Iris pigment epithelial cell (primary cell): ENCODE measurements at places on chromosomes 11 and 22.

GRCh38 chr11:130817330-130817944 lies 98.8 kb downstream of the SNX19 start:
- peak; percentile 59 for DNase-seq

GRCh38 chr11:44785856-44786607 lies 59.3 kb downstream of the TSPAN18 start:
- DNase-seq = no peak

GRCh38 chr11:30317030-30317429 lies 5.9 kb upstream of the ARL14EP start:
- DNase-seq = no peak

DNA sequence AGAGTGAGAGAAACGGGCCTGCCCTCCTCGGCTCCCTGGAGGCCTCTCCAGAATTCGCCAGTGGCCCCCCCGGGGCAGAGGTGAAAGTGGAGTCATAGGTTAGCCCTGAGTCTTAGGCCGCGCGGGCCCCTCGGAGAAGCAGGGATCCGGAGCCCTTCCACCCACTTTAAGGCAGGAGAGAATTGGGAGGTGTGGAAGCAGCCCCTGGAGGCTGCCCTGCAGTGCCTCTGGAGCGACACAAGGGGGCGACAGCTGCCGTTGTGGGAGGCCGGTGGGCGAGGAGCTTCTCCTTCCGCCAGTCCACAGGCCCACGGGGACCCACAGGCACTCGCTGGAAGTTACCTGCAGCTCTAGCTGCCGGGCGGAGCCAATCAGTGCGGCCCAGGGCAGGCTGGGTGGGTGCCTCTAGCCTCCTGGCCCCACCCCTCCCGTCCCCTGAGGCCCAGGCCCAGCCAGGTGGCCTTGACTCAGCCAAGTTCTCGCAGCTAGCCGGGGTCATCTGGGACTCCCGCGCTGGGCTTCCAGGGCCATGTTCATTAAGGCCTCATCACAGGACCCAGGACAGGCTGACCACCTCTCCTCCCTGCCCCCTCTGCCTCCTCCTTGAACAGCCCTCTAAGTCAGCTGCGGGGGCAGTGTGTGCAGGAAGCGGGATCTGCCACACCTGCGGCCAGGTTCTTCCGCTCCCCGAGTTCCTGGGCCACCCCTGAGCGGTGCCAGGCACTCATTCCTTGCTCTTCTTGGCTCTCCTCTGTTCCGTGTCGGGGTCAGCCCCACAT lies 5.0 kb downstream of the DGKZ start:
- no peak for DNase-seq

GRCh38 chr11:112280268-112281126 lies 19.8 kb upstream of the PLET1 start:
- peak; percentile 84 for DNase-seq

- peak; percentile 69 for DNase-seq
Observed at GRCh38 chr11:2178906-2179494, 7.4 kb upstream of the TH start.

DNA sequence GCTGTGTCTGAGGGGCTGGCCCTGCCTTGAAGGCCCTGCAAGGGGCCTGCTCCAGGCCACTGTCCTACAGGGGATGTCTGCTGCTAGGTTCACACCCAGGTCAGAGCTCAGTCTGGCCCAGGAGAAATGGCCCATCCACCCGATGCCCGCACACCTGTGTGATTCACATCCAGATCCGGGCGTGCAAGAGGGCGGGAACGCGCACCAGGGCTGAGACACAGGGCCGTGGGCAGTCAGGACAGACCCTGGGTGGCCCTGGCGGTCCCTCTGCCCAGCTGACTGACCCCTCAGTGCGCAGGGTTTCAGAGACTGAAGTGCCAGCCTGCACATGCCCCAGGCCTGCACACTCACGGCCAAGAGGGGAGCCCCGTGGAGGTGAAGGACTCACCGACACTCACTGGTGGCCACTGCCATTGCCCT lies 7.4 kb downstream of the TOLLIP start:
- no peak for DNase-seq

- no peak for DNase-seq
Observed at GRCh38 chr11:63282579-63282978, 39.2 kb upstream of the SLC22A25 start.

GRCh38 chr22:20138417-20138738 lies 6.8 kb downstream of the ZDHHC8 start:
- no peak for DNase-seq

GRCh38 chr22:50611341-50612060 lies 10.9 kb downstream of the MAPK8IP2 start:
- DNase-seq = no peak

GRCh38 chr11:74680035-74680671 lies 51.1 kb downstream of the CHRDL2 start:
- DNase-seq = no peak

GRCh38 chr11:70786021-70786665 lies 387.8 kb downstream of the CTTN start:
- DNase-seq = no peak

DNA sequence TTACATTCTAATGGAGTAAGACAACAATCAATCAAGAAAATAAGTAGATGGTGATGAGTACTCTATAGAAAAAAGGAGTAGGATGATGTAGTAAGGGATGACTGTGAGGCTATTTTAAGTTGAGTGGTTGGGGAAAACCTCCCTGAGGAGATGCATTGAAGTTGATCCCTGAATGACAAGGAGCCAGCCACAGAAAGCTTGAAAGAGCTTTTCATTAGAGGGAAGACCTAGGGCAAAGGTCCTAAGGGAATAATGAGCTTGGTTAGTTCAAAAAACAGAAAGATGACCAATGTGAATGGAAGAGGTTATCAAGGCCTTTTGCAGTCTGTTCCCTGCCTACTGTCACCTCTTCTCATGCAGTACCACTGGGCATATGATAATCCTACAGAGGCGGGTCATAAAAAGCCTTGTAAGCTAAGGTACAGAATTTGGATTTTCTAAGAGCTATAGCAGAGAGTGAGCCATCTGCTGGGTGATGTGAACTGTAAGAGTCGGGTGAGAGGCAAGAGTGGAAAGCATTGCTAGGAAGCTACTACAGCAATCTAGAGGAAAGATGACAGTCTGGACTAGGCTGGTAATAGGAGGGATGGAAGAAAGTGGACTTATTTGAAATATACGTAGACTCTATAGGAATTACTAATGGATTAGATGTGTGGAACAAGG lies 3.1 kb downstream of the PPP2R1B start:
- peak; percentile 29 for DNase-seq

- peak; percentile 72 for DNase-seq
Observed at GRCh38 chr11:69280994-69281393, 13.0 kb upstream of the MYEOV start.

DNA sequence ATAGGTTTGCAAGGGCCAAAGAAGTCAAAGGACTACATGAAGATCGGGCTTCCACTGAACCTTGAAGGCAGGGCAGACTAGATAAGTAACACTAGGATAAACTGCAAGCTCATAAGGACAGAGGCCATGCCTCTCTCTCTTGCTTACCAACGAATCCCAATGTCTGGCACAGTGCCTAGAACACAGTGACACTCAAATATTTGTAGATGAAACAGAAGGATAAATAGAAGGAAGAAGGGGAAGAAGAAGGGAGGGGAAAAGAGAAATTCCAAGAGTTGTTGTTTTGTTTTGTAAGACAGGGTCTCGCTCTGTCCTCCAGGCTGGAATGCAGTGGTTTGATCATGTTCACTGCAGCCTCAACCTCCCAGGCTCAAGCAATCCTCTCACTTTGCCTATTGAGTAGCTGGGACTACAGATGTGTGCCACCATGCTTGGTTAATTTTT lies 26.9 kb downstream of the SIK3 start:
- DNase-seq = peak; percentile 28

GRCh38 chr22:45235101-45235777 lies 5.5 kb downstream of the KIAA0930 start:
- no peak for DNase-seq

DNA sequence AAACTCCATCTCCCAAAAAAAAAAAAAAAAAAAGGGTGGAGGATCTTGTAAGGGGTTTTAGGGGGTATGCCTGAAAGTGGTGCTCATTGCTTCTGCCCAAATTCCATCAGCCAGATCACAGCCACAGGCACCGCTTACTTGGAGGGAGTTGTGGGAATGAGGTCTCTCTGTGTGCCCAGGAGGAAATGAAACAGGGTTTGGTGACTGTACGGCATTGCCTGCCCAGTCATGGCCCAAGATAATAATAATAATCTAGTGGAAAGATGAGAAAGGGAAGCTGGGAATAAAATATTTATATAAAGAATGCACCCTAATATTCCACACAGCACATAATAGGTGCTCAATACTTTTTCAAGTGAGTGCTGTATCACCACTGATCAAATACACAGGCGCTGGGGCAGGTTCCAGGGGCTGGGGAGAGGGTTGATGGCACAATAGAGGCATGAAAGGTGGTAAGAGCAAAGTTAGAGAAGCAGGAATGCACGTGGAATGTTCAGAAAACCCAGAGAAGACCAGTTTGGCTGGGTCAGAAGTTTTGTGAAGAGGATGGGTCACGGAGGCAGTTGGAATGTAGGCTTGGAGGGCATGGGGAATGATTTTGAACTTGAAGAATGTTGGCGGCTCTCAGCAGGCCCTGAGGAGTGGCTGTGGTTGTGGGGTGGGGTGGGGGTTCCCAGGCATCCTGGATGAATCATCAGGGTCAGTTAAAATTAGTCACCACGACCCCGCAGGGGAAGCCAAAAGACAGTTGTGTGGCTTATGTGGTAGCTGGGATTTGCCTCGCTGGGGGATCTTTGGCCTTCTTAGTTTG lies 12.5 kb upstream of the MB start:
- peak; percentile 98 for DNase-seq

GRCh38 chr22:28711820-28712777 lies 29.5 kb downstream of the CHEK2 start:
- peak; percentile 98 for DNase-seq

- DNase-seq = no peak
Observed at GRCh38 chr11:90699791-90700400, 477.0 kb upstream of the CHORDC1 start.

GRCh38 chr11:7540830-7541555 lies 27.2 kb downstream of the PPFIBP2 start:
- DNase-seq = no peak

GRCh38 chr11:705646-706438 lies at the start of gene EPS8L2:
EPS8L2 (plus strand) TSS chr11:706231; CDS start chr11:709408, 3,177 bp downstream.
- DNase-seq = no peak

GRCh38 chr11:47187723-47188122 lies 1.5 kb upstream of the PACSIN3 start:
- DNase-seq = no peak

DNA sequence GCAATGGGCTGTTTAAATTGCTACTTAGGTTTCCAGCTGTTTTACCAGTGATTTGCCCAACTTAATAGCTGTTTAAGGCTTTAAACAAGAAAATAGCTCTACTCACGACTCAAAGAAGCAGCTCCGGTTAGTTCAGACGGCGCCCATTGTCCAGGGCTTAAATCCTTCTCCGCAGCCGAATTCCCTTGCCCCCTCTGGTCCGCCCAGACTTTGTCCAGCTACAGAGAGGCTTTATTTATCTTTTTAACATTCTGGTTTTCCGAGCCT lies 20.9 kb upstream of the SCUBE1 start:
- no peak for DNase-seq

DNA sequence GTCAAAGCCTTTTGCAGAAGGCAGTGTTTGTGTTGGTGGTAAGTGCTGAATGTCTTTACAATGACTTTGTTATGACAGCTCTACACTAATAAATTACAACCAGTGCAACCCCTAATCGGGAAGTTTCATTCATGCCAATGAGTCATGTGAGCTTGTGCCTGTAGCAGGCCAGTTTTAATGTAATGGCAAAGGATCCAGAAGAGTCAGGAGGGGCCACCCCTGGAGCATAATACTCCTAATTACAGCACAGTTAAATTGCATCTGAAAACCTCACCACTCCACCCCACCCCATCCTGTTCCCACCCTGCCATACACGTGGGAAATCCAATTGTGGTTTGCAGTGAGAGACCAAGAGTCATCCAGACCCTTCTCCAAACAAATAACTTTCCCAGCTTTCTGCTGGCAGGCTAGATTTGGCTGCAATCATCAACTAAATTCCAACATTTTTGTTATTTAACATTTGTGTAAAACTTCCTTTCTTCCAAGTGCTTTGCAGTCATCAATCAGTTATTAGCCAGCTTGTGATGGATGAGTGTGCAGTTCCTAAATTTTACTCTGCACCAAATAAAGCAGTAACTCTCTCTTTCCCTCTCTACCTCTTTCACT lies 277.3 kb upstream of the FAT3 start:
- no peak for DNase-seq

DNA sequence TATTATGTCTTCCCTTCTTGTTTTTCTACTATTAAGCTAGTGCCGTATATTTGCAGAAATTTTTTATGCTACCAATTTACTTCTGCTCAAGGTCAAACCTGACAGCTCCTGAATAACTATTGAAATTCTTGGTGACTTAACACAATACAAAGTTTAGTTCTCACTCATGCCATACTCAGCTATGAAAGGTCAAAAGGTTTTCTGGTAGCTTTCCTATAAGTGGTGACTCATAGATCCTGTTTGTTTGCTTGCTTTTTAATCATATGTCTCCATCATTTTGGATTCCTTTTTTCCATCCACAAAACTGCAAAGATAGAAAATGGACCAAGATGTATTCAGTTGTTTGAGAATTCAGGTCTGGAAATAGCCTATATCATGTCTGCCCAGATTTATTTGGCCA lies 855.8 kb upstream of the LRRC4C start:
- no peak for DNase-seq

GRCh38 chr11:125995313-125995712 lies 49.5 kb downstream of the VSIG10L2 start:
- DNase-seq = peak; percentile 3

DNA sequence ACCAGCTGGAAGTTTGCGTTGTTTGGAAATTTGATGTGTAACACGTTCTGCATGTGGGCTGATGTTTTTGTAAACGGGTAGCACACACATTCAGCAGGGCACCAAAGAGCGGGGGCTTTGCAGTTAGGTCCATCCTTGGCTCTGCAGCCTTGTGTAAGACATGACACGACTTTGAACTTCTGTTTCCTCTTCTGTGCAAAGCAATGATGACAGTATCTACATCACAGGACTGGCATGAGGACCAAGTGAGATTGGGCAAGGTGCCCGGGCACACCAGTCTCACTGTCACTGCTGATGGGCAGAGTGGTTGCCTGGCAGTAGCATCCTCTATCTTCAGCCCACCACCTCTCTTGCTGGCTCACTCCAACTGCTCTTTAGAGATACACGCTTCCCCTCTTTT lies 3.3 kb downstream of the TCN2 start:
- no peak for DNase-seq

DNA sequence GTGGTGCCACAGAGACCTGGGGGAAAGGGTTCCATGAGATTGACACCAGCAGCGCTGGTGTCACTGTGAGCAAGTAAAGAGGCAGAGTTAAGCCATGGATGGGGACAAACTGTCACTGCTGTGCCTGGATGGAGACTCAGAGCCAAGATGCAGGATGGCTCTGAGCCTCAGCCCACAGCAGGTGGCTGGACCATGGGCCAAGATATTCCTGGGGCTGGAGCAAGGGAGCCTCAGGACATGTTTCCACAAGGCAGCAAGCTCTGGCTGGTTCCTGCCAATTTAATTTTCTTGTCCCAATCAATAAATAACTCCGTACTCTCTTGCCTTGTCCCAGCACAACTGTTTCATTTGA lies 23.0 kb downstream of the MYO18B start:
- DNase-seq = no peak

DNA sequence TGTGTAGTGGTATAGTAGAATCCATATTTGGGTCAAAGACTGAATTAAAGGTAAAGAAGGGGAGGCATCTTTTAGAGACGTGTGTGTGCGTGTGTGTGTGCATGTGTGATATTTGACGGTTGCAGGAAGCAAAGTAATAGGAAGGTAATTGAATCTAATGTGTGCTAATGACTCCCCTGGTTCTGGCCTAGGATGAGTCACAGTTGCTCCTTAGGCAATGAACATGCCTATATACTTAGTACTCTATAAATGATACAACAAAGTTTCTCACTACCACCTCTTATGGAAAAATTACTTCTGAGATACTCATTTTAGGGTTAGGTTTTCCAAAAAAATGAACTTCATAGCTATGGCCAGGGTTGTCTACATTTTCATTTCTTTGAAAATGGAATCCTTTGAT lies 409.6 kb downstream of the GUCY1A2 start:
- peak; percentile 72 for DNase-seq
